ENCODE measurements at places on chromosomes 16 and 17.

DNA sequence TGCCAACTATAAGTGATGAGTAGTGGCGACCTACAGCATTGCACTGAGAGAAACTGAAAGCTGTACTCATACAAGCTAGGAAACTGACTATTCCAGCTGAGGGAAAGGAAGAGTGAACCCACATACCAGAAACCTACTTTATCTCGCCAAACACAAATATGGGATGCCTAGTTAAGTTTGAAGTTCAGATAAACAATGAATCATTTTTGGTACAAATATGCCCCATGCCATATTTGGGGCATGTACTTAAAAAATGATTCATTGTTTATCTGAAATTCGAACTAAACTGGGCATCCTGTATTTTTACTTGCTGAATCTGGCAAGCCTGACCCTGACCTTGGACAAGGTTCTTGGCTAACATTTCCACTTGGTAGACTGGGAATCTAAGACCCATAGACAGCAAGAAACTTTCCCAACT is 527.8 kb upstream of the PSMD7 start:
- no peak for DNase-seq

DNA sequence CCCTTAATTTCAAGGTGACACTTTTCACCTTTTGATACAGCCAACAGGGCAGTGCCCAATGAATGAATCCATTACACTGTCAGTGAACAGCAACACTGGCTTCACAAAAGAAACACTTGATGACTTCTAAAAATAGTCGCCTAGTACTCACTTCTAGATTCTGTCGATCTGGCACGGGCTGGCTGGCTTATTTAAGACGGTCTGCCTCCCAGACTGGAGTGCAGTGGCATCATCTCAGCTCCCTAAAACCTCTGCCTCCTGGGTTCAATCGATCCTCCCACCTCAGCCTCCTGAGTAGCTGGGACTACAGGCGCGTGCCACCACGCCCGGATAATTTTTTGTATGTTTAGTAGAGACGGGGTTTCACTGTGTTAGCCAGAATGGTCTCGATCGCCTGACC is 1.9 kb downstream of the NDUFAB1 start:
- DNase-seq, result no peak

GRCh38 chr17:32720671-32721070 is 156.3 kb downstream of the MYO1D start:
- no peak for DNase-seq

DNA sequence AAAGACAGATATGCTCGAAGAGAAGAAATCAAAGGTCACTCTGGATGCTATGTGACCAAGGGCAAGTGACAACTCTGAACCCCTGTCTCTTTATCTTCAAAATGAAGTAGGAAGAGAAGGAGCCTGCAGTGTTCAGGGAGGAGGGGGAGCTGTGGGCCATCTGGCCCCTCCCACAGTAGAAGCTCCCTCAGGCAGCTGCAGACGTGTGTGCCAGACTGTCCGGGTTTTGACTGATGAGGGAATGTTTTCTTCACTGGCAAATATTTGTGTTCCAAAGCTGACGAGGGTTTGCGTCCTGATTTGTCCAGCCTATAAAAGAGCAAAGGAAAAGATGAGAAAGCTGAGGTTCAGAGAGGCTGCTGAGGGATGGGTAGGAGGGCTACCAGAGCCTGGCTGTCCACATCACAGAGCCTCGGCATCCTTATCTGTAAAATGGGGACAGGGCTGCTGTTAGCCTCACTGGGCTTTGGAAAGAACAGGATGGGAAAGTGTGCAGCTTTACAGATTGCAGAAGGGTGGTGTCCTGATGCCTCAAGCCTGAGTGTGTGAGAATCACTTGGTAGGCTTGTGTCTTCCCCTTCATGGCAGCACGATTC is 1.8 kb upstream of the GINS2 start:
- DNase-seq, result no peak

GRCh38 chr16:75288181-75288580 is 36.8 kb upstream of the BCAR1 start:
- DNase-seq, result peak; percentile 6

DNA sequence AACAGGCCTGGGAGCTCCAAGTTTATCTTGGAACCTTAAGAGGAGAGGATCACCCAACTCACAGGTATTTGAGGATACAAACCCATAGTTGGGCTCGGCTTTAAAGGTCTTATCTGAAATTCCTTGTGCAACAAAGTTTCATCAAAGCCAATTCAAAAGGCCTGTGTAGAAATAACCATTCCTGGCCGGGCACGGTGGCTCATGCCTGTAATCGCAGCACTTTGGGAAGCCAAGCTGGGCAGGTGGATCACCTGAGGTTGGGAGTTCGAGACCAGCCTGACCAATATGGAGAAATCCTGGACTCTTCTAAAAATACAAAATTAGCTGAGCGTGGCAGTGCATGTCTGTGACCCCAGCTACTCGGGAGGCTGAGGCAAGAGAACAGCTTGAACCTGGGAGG is 28.7 kb downstream of the C16orf54 start:
- no peak for DNase-seq

- no peak for DNase-seq
Observed at GRCh38 chr16:50688867-50689266, 4.5 kb upstream of the NOD2 start.

GRCh38 chr17:17668775-17669579 is 12.3 kb upstream of the RAI1 start:
- DNase-seq, result no peak

DNA sequence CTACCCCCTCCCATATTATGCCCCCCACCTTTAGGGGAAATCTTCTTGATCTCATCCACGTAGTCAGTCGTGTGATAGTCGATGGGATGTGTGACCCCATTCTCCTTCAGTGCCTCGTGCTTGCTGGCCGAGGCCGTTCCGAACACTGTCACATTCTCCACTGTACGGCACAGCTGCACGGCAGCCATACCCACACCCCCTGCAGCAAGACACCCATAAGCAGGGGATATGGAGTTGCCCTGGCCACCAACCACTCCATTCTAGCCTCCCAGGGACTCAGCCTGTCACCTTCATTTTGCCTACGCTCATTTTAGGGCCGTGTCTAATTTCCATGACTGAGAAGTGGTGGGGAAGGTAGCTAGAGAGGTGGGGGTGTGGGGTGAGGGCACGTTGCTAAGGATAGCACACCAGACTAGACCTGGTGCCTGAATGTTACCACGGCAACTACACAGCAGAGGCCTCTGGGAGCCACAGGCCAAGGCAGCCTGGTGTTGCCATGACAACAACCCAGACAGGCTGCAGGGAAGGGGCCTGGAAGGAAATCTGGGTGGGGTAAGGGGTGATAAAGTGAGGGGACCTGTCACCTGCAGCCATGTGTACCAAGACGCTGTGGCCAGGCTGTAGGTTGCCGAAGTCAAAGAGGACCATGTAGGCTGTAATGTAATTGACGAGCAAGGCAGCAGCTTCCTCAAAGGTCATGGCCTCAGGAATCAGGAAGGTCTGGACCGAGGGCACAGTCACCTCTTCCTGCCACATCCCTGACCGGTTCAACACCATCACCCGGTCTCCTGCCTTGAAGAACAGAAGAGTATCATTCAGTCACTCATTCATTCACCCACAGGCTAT is 4.0 kb downstream of the VAT1 start:
- DNase-seq, result peak; percentile 55

DNA sequence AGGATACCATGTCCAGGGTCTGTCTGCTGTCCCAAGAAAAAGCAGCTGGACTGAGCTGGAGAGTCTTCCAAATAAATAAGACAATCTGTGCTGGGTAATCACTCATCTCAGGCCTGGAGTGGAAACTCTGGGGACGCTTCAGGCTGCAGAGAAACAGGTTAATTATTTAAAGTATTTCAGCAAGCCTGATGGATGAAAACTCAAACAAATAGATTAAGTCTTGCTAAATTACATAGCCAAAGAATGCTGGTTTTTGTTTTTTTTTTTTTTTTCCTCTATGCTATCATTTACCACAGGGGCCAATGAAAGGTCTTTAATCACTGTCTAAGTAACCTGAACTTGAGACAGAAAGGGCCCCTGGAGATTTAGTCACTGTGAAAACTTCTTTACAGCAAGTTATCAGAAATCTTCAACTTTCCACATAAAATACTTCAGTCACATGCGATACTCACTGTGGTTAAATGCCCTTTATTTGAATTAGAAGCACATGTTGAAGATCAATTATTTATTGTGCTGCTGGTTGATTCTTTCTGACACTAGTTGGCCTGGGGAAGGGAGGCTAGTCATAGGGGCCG is 31.0 kb upstream of the KCNJ2 start:
- DNase-seq, result no peak

All from CD4-positive, alpha-beta T cell treated with Interleukin-4 for 1 hour (primary cell).